ENCODE measurements at places on chromosomes 7 and 10.
A peak's percentile ranks its signal among the peaks of the same experiment; 100 is the strongest.

DNA sequence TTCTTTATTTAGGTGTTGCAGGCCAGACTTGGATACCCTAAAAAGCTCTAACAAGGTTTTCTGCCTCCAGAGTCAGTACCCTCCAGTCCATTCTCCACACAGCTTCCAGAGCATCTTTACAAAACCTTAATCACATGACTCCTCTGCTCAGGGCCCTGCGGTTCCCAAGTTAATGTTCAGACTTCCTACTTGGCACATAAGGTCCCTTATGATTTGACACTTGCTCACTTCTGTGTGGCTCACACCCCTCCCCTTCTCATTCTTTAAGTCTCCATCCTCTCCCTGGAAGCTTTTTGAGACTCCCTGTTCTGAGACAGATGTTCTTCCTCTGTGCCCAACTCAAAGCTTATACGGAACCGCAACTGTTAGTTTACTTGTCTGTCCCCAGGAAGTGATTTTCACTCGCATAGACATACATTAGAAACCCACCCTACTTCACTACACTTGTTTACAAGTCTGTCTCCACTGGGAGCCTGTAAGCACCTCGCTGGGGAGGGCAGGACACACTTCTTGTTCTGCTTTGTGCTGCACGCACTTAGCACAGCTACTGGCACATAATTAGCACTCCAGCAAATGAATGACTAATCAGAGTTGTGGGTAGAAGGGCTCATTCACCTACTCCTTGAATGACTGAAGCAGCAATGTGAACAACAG lies 154.3 kb upstream of the LAMB4 start:
- no peaks in the 10 kb centered on the region for H3K4me1 ChIP-seq
- H3K36me3 ChIP-seq = no peaks in the 10 kb centered on the region
- no peak overlapping the region for H3K27ac ChIP-seq
- no peaks in the 10 kb centered on the region for H3K27me3 ChIP-seq
- H3K4me3 ChIP-seq = no peak overlapping the region

- no peak for DNase-seq
- no peaks in the 10 kb centered on the region for H3K4me1 ChIP-seq
- H3K4me3 ChIP-seq = no peak overlapping the region
Measured at GRCh38 chr10:111984057-111984456, 199.5 kb downstream of the GPAM start.

DNA sequence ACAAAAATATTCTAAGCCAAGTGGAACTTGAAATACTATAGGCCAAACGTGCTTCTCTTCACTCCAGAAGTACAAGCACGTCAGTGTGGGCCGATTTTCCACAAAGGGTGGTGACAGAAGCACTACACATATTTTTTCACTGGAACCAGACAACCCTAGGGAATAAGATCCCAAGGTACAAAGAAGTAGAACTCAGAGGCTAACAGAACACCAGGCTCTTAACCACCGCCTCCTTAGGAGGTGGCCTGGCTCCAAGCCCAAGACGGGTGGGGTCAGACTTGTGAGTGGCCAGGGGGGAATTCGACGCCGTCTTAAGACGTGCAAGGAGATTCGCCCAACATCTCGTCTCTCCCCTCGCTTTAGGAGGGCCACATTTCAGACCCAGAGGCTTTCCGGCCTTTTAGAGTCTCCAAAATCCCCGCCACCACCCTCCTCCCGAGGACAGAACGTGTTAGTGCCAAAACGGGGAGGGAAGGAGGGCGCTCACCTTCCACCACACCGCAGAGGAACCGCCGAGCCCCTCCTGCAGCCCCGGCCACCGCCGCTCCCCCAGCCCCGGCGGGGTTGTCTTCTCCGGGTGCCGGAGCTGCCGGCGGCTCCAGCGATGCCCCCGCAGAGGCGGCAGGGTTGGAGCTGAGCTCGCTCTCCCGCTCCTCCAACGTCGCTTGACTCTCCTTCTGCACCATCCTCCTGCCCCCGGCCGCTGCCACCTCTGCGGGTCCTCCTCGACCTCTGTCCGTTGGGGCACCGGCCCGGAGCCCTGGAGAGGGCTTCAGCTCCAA lies 716 bp downstream of the OGA start:
- peak overlapping the region; percentile 91 for H3K27ac ChIP-seq
- peak overlapping the region; percentile 81 for H3K4me3 ChIP-seq
- DNase-seq = no peak
- no peaks in the 10 kb centered on the region for H3K27me3 ChIP-seq
- H3K36me3 ChIP-seq = no peaks in the 10 kb centered on the region

GRCh38 chr7:22832401-22832800 lies 9.8 kb upstream of the TOMM7 start:
- H3K27ac ChIP-seq = no peak overlapping the region
- no peaks in the 10 kb centered on the region for H3K4me1 ChIP-seq
- no peaks in the 10 kb centered on the region for H3K36me3 ChIP-seq
- H3K4me3 ChIP-seq = no peak overlapping the region

DNA sequence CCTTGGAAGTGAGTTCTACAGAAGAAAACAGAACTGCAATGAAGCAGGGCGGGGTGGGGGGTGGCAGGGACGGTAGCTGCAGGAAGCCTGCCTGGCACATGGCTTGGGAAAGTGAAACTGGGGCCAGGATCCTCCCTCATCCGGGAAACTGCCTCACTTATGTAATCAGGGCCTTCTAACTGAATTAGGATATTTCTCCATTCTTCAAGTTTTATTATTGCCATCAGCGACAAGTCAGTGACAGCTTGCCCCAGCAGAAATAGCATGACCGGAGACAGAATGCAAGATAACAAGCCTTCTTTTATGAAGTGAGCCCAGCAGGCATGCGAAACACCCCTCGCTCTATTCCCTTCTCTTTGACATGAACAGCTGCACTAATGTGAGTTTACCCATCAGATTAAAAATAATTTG lies 77.5 kb upstream of the CACUL1 start:
- no peaks in the 10 kb centered on the region for H3K36me3 ChIP-seq
- no peak overlapping the region for H3K4me3 ChIP-seq
- no peak for DNase-seq
- no peak overlapping the region for H3K27ac ChIP-seq
- peaks cover 14% of the 10 kb centered on the region for H3K27me3 ChIP-seq
- peaks cover 10% of the 10 kb centered on the region for H3K4me1 ChIP-seq

DNA sequence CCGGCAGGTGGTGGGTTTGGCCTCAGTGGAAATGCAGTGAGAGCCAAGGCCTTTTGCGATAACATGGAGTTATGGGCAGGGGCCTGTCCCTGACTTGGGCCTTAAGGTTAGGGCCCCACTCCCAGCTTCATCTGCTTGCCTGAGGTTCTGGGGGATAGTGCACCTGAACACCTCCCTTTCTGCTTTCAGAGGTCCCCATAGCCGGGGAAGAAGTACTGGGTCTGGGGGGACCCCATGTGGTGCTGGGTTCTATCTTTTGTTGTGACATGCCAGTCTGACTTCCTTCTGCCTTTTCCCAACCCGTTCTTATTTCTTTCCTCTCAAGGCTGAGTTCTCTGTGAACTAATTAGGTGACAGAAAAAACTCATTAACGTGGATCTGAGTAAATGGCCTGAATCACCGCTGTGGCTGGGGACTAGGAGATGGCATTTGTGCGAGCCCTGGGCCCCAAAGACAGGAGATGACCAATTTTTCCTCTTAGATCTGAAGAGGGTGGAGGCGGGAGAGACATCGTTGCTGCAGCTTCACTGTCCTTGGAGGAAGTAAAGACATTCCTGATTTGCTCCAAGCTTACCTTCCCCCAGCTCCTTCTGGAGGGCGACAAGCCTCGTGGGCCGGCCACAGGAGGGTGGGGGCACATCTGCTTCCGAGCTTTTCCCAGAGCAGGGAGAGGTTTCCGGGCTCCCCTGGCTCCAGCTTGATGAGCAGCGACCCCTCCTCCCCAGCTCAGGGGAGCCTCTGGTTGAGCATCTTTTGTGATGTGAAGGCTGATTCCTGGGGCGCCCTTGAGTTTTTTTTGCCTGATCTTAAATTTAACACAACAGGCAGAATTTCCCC lies 2.0 kb downstream of the AGAP3 start:
- H3K36me3 ChIP-seq = peaks cover 6% of the 10 kb centered on the region
- H3K27me3 ChIP-seq = no peaks in the 10 kb centered on the region
- no peak for DNase-seq
- peak overlapping the region; percentile 93 for H3K4me3 ChIP-seq
- peak overlapping the region; percentile 70 for H3K27ac ChIP-seq
- peaks cover 66% of the 10 kb centered on the region for H3K4me1 ChIP-seq

DNA sequence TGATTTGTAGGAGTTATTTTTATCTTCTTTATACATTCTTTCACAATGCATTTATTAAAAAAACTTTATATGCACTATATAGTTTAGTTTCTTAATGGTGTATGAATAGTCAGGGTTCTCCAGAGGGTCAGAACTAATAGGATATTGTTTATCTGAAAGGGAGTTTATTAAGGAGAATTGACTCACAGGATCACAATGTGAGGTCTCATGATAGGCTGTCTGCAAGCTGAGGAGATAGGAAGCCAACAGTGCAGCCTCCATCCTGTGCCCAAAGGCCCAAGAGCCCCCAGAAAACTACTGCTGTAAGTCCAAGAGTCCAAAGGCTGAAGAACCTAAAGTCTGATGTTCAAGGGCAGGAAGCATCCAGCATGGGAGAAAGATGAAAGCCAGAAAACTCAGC lies 192.8 kb upstream of the AHR start:
- H3K36me3 ChIP-seq = no peaks in the 10 kb centered on the region
- H3K4me1 ChIP-seq = peaks cover 24% of the 10 kb centered on the region
- H3K27me3 ChIP-seq = no peaks in the 10 kb centered on the region
- H3K4me3 ChIP-seq = no peak overlapping the region
- DNase-seq = no peak

DNA sequence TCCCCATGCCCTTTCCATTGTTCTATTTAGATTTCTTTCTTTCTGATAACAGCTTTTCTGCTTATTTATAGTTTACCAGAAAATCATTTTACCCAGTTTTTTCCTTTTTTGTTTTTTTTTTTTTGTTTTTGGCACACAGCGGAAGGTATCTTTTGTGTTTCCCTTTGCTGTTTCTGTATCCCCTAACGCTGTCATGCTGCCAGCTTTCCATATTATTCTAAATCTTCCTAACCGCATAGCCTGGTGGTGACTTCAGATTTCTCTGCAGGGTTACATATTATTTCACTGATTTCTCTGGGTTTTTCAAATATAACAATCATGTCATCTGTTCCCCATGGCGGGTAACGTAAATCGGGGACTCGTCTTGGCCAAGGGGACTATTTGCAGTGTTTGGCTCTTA lies 4.0 kb upstream of the SLC29A4 start:
- no peak overlapping the region for H3K27ac ChIP-seq
- H3K4me3 ChIP-seq = no peak overlapping the region
- no peaks in the 10 kb centered on the region for H3K36me3 ChIP-seq
- H3K27me3 ChIP-seq = peaks cover 10% of the 10 kb centered on the region
- no peak for DNase-seq

- no peak overlapping the region for H3K4me3 ChIP-seq
- H3K27me3 ChIP-seq = no peaks in the 10 kb centered on the region
- no peaks in the 10 kb centered on the region for H3K36me3 ChIP-seq
- no peak for DNase-seq
Measured at GRCh38 chr7:144668503-144668902, 167.3 kb downstream of the TPK1 start.

DNA sequence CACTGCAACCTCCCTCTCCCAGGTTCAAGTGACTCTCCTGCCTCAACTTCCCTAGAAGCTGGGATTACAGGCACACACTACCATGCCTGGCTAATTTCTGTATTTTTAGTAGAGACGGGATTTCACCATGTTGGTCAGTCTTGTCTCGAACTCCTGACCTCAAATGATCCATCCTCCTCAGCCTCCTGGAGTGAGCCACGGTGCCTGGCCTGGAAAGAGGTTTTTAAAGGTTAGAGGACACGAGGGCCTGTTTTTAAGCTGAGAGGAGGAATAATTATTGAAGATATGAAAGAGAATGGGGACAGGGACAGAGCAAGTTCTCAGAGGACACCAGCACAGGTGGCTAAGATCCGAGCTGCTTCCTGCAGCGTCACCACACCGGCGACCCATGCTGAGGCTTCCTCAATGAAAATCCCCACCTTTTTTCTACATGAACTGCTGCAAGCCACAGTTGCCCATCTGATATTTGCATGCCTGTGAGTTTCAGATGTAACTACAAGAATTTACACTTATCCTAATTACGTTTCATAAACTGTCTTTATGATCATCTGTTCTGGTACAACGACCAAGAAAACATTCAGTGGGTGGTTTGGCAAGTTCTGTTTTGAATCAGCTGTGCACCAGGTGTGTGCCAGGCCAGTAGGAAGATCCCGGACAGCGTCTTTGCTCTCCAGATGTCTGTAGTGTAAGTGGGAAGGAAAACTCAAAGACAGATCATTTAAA lies 76.0 kb downstream of the HIP1 start:
- H3K36me3 ChIP-seq = no peaks in the 10 kb centered on the region
- no peak for DNase-seq
- no peaks in the 10 kb centered on the region for H3K27me3 ChIP-seq
- no peak overlapping the region for H3K27ac ChIP-seq
- peaks cover 8% of the 10 kb centered on the region for H3K4me1 ChIP-seq
- no peak overlapping the region for H3K4me3 ChIP-seq

- H3K27me3 ChIP-seq = no peaks in the 10 kb centered on the region
- H3K36me3 ChIP-seq = no peaks in the 10 kb centered on the region
- peak overlapping the region; percentile 16 for H3K27ac ChIP-seq
- DNase-seq = no peak
- H3K4me3 ChIP-seq = no peak overlapping the region
- H3K4me1 ChIP-seq = peaks cover 57% of the 10 kb centered on the region
Measured at GRCh38 chr7:3380886-3381685, 80.0 kb downstream of the SDK1 start.

DNA sequence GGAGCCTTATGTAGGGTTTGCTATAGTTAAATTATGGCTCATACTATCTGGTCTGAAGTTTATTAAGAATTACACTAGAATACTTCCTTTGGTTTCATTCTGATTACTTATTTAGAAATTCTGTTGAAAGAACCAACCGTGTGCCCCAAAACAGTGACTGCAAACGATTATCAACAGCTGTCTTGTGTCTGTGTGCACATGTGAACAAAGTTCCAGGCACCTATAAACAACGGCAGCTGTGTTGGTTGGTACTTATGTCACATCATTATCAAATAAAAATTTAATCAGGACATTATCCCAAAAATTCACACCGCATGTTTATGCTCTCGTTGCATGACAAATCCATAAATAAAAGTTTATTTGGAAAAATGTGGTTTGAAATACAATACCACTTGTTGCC lies 80.6 kb downstream of the USP6NL start:
- DNase-seq = no peak
- no peaks in the 10 kb centered on the region for H3K27me3 ChIP-seq
- peaks cover 9% of the 10 kb centered on the region for H3K36me3 ChIP-seq
- H3K4me1 ChIP-seq = peaks cover 54% of the 10 kb centered on the region

DNA sequence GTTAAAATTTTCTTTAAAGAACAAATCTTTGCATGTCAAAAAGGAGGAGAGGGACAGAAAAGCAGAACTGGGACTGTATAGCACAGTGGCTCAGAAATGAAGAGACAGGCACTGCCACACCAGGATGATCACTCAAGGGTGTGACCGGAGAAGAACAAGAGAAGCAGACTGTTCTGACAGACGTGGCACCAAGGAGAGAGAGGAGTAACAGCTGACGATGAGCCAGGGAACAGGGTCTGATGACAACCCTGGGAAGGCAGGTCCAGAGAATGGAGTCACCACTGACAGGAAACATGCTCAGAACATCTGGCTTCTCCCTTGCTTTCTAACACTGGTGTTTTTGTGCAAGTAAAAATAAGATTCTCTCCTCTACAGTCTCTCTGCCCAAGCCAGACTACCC lies 14.6 kb upstream of the VAX1 start:
- peaks cover 16% of the 10 kb centered on the region for H3K27me3 ChIP-seq
- H3K27ac ChIP-seq = no peak overlapping the region
- no peak overlapping the region for H3K4me3 ChIP-seq
- H3K4me1 ChIP-seq = no peaks in the 10 kb centered on the region
- H3K36me3 ChIP-seq = no peaks in the 10 kb centered on the region
- no peak for DNase-seq

Measured in HepG2 (cell line).